Placental pericyte (primary cell): ENCODE measurements at places on chromosomes 4 and X. TPM values are rescaled to one million over a fixed set of nuclear protein-coding genes. Genes with fewer than 3 reads are reported as not detected.

Gene ZNF711
- total RNA-seq = 0.57 TPM in 1 of 2 replicates, not detected in the other

Gene PRDM8
- total RNA-seq = 9.6 and 29.3 TPM in 2 replicates

Gene RBMXL3
- not detected in 2 replicates for total RNA-seq

Gene LINC00632
- 3.9 and 5.3 TPM in 2 replicates for total RNA-seq

Gene CYP4V2
- total RNA-seq = 7.7 and 15.0 TPM in 2 replicates
